Activated CD4-positive, CD25-positive, alpha-beta regulatory T cell (primary cell): ENCODE measurements at places on chromosomes 7 and 10.

GRCh38 chr7:17039372-17039771, 157.6 kb upstream of the AGR3 start:
- no peak for DNase-seq

DNA sequence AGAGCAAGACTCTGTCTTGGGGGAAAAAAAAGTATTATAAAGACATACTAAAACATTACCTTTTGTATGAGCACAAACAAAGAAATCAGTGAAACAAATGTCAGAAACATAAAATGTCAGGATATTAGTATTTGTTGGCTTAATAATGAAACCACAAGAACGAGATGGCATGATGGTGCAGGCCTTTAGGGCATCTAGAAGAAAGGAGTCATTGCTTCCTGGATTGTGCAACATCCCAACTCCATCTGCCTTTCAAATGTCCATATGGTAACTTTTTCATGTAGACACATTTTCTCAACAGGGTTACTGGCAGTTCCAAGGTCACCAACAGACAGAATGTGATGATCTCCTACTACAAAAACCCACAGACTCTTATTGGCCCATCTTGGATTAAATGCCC, 96.6 kb downstream of the ZNF248 start:
- DNase-seq: no peak

DNA sequence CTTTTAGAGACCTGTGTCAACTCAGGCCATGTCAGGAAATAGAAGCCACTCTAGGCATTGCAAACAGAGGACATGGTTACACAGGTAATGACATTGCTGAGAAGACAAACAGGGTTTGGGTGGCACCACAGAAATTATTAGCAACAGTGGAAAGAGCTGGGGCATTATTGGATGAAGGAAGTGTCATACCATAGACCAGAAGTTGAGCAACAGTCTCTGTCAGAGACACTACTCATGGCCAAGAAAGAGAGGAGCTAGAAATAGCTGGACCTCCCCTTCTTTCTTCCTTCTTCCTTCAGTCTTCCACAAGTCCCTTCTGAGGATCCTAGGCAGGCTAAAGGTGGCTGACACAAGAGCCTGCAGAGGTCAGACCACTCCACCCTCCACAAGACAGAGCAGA, 4.2 kb upstream of the LIPA start:
- no peak for DNase-seq

DNA sequence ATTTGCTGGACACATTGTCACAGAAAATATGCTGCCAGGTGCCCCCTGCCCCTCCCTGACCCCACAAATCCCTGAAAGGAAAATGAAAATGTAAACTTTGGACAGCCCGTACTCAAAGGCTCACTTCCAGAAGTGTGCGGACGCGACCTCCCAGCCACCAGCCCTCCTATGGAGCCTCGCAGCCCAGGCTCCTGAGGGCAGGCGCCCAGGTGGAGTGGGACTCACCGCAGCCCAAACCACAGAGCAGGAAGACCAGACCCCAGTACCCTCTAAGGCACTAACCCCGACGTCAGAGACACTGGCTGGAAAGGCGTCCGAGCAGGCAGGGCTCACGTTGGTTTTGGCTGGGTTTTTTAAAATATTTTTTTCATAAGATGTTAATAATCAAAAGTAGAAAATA, 57.3 kb downstream of the CSGALNACT2 start:
- no peak for DNase-seq

DNA sequence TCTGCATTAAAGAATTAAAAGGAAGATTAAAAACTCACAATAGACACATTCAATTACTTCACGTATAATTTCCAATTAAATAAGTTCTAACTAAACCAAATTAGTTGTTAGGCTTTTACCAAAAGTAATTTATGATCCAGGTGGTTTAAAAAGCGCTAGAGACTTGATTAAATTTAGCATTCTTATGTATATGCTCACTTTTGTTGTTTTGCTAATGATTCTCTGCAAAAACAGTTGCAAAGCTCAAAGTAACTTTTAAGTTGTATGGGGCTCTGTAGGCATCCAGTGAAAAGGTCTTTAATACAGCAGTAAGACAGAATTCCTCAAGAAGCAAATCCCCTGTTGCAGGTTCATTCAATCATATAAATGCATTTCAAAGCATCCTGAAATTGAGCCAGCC, 15.5 kb upstream of the PNPLA8 start:
- DNase-seq: no peak

DNA sequence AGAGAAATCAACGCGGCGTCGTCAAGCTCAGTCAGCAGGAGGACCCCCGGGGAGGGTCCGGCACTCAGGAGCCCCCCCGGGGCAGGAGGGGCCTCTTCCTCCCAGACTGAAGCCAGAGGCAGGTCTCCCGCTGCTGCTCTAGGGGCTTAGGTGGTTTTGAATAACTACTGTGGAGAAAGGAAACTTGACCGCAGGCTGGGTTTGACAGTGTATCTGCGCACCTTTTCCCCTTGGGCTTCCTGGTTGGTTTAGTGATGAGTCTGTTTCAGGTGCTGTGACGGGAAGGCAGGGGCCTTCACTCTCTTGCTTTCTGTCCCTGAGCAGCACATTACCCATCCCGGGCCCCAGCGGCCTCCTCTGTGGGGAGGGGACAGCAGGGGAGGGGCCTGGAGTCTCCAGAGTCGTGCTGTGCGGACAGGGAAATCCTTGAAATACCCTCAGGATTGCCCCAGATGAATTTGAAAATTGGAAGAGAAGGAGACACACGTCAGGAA, 262.2 kb downstream of the ADARB2 start:
- DNase-seq: no peak

DNA sequence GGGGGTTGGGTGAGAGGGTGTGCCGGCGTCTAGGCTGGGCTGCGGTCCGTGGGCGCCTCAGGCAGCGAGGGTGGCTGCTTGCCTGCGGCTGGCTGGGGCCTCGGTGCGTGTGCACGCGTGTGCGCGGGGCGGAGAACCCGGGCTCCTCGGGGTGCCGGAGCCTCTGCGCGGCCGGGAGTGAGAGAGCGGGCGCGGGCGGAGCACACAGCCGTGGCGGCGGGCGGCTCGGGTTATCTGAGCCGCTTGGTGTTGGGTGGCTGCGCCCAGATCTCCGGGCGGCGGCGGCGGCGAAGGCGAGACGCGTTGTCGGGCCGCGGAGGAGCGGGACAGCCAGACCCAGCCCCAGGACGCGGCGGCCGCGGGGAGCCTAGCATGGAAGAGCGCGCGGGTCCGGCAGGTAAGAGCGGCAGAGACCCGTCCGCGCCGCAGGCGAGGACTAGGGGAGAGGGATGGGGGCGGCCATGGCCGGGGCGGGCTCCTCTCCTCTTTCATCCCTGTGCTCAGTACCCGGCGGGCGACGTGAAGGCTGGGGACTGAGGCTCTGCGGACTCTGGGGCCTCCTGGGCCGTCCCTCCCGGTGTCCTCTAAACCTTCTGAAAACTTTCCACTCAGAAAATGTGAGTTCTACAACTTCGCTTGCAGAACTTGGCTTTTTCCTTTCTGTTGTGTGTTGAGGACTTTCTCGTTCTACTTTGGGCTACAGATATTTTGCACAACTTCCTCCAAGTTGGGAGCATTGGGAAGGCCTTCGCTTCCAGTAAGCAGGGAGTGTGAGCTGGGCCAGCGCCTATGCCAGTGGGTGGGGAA, 9.8 kb upstream of the PAX2 start:
- DNase-seq: no peak

DNA sequence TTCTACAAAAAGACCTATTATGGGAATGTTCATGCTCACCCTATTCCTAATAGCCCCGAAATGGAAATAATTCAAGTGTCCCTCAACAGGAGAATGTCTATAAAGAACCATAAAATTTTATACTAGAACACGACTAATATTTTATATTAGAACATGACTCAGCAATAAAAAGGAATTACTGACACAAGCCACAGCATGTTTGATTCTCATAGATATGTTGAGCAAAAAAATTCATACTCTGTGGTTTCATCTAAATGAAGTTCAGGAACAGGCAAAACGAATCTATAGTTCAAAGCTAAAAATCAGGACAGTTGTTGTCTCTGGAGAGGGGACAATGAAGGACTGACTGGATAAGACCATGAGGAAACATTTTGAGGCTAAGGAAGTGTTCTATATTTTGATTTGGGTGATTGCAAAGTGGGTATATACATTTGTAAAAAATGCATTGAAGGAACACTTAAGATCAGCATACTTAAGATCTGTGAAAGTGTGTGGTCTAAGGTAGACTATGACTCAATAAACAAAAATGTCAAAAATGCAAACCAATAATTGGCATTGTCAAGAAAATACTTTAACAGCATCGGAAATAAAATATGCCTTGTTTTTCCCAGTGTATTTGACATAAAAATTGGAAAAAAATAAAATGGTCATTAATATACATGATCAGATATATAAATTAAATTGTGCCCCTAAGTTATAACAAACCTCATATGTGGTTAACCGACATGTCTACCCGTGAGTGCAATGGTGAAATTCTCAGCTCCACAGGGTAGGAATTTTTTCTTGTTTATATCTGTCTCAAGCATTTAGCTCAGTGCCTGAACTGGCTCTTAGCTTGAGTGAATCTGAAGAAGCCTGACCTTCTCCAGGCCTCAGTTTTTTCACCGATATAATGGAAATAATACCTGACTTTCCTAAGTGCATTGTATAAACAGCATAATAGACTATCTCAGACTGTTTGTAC, 124.9 kb upstream of the CTTNBP2 start:
- no peak for DNase-seq

- DNase-seq: no peak
Observed at GRCh38 chr10:118017071-118017740, 29.5 kb downstream of the RAB11FIP2 start.

DNA sequence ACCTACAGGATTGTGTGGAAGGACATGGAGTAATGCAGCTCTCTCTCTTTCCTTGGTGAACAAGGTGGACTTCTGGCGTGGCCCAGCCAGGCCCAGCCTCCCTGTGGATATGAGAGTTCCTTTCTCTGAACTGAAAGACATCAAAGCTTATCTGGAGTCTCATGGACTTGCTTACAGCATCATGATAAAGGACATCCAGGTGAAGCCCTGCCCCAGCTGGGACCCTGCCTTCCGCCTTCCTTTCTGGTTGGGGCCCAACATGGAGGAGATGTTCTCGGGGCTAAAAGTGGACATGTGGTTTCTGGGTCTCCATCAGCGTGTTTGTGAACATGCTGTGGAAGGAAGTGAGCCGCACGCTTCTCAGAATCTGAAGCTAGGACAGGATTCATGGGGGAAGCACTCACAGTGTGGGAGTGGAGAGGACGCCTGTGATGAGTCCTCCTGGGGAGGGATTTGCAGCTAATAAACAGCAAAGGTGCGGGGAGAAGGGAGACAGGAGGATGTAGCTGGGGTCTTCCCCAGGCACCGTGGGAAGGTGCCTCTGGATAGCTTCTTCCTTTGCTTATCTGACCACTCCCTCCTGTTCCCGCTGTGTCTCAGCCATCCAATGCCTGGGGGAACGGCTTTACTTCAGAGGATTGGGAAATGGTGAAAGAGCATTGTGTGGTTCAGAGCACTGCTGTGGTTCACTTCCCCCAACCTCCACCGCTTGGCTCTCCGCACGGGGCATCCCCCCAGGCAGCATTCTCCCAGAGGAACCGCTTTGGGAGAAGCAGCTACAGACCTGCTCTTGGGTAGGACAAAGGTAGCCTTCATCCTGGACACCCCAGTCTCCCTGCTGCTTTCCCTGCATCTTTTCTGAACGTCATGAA, 5.5 kb downstream of the CPA5 start:
- no peak for DNase-seq

DNA sequence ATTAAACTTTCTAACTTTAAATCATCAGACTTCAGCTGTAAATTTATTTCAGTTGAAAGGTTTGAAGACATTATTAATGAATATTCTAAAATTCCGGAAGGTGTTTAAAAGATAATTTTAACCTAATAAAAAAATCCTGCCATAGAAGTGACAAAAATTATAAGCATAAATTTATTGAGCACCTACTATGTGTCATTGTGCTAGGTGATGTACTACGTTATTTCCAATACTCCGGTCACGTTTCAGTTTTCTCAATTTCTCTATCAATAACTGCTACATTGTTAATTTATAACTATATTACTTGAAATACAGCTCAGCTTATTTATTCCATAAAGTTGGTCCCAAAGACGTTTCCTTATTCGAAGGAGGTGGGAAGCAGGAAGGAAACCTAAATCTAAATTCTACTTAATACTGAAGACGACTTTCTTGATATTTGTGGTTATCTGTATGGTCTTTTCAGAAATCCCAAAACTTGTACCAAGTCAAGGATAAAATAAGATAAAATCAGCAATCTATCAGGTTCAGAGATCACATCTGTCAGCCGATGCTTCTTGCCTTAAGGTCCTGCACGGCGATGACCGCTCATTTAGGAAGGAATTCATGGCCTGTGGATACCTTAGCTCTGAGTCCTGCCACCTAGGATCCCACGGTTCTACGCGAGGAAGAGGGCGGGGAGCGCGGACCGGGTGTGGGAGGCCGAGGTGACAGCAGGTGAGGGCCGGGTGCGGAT, 1.2 kb upstream of the ZEB1 start:
- DNase-seq: peak; percentile 51

DNA sequence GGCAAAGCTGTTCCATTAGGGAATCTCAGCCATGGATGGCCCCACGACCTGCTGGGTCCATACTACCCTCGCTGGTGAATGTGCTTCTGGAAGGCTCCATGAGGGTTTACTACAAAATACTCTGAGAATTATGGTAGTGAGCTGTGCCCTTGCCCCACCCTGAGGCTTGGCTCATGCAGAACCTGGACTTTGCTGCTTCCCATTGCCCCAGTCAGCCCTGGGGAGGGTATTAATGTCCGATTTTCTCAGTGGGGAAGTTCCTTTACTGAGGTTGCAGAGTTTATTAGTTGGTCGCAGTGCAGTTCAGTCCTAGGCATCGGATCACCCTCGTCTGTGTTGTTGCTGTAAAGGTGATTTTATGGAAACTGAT, 310.1 kb downstream of the WDR37 start:
- DNase-seq: no peak

- no peak for DNase-seq
Observed at GRCh38 chr7:71251706-71252105, 119.8 kb downstream of the GALNT17 start.

DNA sequence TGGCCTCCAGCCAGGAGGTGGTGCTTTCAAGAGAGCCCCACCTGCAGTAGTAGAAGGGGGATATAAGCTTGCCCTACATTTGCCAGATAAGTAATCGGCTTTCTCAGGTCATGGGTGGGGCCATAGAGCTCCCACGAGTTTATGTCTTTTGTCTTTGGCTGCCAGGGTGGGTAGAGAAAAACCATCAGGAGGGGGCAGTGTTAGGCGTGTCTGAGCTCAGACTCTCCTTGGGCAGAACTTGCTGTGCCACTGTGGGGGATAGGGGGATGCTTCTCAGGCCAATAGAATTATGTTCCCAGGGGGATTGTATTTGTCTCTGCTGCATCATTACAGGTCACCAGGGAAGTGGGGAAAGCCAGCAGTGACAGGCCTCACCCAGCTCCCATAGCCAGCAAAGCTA, 12.3 kb upstream of the MRPS33 start:
- DNase-seq: no peak

GRCh38 chr10:103637927-103638557, 144.5 kb downstream of the NEURL1 start:
- no peak for DNase-seq
